ENCODE measurements at places on chromosomes 3 and 15.

DNA sequence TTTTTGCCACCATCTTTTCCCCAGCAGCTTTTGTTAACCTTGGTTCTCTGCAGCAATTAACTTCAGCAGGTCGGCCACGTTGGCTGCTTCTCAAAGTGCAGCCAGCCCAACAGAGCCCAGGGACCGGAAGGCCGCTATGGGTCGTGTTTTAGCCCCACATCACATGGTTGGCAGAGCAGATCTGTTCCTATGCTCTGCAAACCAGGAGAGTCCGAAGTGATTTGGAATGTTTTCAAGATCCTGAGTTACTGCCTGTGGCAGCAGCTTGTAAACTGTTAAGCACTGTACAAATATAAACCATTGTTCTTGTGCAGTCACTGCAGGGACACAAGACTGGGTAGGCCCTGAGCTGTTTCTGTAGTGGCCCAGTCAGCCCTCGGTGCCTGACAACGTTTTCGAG, 69.6 kb upstream of the MYZAP start:
- no peak for DNase-seq

DNA sequence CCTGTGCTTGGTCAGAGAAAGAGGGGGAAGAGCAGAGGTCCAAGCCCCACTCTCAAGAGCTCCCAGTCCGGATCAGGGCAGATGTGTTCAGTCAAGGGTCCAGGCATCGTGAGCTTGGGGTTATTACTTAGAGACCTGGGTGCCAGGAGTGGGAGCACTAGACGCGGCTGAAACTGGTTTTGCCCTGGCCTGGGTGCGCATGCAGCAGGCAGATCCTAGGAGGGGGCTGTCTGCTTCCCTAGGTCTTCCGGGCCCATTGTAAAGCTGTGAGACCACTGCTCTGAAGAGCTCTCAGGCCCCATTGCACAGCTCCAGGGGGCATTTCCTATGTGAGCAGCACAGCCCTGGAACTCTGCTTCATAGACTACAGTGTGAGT, 204.9 kb upstream of the LINGO1 start:
- DNase-seq = no peak

DNA sequence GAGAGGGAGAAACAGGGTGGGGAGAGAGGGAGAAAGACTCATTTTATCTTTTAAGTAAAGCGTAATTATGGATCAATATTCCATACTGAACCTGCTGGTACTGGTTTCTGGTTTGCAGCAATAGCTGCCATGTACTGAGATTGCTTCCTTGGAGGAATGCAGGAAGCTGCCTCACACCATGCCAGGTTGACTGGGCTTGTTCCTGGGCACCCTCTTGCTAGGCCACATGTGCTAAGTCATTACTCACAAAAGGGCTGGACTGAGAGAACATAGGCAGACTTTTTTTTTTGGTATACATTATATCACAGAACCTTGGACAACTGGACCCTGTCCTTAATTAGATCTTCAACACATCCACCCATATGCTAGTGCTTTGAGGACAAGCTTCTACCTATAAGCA, 193.4 kb downstream of the ZNF621 start:
- DNase-seq = no peak

- DNase-seq = no peak
Observed at GRCh38 chr15:56058986-56059385, 65.6 kb upstream of the NEDD4 start.

- no peak for DNase-seq
Observed at GRCh38 chr3:41434781-41435180, 235.5 kb downstream of the CTNNB1 start.

DNA sequence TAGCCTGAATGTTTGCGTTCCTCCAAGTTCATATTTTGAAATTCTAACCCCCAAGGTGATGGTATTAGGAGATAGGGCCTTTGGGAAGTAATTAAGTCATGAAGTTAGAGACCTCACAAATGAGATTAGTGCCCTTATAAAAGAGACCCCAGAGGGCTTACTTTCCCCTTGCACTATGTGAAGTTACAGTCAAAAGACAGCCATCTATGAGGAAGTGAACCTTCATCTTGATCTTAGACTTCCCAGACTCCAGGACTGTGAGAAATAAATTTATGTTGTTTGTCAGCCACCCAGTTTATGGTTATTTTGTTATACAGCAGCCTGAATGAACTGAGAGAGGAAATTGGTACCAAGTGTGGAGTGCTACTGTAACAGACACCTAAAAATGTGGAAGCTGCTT, 74.4 kb downstream of the DAPK2 start:
- DNase-seq = no peak

- DNase-seq = no peak
Observed at GRCh38 chr15:70227147-70227546, 129.4 kb upstream of the TLE3 start.

DNA sequence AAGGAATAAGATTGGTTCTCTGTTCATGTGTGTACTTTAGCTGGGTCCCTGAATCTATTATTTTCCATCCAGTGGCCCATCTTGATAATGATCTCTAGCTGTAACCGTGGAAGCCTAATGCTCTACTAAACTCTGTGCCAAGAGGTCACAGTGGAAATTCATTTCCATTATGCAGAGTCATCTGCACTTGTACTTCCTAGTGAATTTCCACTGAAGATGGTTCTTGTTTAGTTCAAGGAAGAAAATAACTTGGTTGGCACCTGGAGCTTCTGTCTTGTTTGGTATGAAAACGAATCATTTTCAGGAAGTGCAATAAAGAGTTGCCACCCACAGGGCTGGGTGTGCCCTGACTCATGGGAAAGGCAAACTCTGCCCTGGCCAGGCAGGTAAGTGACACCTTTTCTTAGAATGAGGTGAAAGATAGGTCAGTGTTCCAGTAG, 10.3 kb downstream of the LPP start:
- no peak for DNase-seq

DNA sequence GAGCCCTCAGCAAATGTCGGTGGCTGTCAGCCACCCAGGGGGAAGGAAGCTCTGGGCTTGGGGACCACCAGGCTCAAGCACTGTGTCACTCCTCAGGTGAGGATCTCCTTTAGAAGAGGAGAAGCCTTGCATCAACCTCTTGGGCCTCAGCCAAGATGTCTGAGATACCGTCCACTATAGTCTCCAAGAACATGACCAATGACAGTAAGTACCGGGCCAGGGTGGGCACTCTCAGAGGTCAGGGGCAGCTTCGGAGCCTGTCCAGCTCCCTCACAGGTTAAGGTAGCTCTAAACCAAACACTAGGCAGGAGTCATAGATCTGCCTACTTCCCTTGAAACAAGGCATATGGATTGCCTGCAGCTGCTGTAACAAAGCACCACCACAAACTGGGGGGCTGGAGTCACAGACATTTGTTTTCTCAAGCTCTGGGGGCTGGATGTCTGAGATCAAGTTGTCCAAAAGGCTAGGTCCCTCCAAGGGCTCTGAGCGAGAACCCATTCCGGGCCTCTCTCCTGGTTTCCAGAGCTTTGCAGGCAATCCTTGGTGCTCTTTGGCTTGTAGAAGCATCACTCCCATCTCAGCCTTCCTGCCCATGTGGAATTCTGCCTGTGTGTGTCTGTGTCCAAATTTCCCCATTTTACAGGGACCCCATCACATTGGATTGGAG, 1.3 kb downstream of the CFAP100 start:
- no peak for DNase-seq

GRCh38 chr15:59410391-59410896, 27.5 kb upstream of the FAM81A start:
- DNase-seq = no peak

GRCh38 chr3:196237203-196237602, 20.9 kb downstream of the SLC51A start:
- no peak for DNase-seq

- no peak for DNase-seq
Observed at GRCh38 chr3:189808246-189809007, 177.2 kb downstream of the TP63 start.

DNA sequence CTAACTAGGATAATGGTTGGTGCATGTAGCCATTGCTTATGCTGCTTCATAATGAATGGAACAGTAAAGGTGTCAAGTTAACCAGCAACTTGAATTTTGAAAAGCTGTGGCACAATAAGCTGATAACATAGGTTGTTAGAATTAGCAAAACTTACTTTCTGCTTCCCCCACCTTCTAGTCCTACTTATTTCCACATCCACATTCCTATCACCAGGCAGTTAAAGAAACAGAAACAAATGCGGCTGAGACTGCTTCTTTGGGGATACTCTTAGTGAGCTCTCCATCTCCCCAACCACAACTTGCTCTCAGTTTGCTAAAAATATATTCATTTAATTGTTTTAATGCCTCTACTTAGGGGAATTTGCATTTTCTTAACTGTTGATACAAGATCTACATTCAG, 215.1 kb downstream of the TIGIT start:
- DNase-seq = no peak

- DNase-seq = no peak
Observed at GRCh38 chr3:41198046-41198445, 1.3 kb upstream of the CTNNB1 start.

- no peak for DNase-seq
Observed at GRCh38 chr3:78912259-78912658, 855.5 kb downstream of the ROBO1 start.

DNA sequence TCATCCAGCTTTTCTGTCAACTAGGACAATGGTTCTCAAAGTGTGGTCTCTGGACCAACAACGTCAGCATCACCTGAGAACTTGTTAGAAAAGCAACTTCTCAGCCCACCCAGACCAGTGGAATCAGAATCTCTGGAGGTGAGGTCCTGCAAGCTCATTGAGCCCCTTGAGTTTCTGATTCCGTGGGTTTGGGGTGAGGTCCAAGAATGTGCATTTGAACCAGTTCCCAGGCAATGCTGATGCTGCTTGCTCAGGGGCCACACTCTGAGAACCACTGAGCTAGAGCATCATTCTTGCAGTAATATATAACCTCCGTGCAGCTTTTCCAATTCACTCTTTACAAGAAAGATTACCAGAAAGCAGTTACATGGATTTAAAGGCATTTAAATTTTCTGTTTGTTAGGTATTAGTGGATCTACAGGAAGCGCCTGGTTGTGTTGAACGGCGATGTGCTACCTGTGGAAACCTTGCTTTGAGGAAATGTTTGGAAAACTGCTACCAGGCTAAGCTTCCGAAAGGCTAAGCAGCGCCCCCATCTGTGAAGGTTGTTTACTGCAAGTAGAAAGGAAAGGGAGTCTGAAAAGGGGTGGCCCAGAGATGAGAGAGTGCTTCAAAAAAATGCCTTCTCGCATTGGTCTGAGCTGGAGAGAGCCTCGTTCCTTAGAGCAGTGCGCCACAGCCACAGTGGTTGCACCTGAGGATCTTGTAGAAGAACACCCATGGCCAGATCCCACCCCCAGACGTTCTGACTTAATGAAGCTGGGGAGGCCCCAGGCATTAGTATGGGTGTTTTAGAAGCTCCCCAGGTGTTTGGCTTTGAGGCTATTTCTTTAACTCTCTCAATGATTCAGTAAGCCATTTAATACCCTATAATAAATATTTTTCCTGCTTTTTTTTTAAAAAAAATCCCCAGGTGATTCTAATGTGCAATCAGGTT, 50.0 kb downstream of the RLBP1 start:
- no peak for DNase-seq

DNA sequence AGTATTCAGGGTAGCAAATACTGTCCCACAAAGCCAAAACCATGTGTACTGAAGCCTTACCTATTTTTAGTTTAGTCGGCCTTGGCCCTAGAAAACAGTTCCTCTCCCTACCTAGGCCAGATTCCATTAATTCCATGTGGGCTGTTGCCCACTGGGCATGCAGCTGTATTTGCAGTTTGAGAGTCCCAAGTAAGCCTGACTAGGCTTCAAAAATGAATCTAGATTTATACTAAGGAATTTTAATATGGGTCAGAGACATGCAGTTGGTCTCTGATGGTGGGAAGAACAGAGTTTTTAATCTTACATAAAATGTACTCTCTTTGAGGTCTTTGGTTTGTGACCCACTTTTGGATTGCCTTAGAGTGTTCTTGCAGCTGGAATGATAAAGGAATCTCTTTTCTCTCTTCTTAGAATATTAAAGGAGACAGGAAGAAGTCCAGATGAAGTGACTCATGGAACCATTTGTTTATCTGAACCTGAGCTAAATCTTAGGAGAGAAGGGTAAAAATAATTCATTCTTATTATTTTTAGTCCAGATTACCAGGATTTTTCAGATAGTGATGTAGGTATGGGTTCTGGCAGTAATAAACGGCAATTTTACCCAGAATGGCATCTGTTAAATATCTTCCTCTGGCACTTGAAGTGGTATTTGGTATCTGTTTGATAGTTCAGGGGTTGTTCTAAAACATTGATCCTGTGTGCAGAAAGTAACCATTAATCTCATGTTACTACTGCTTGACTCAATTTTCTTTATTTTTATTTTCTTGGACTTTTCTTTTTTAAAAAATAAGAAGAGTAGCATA, 33.8 kb downstream of the GLCE start:
- no peak for DNase-seq

All from NCI-H1105 (cell line).